Stimulated activated CD4-positive, alpha-beta T cell treated with anti-CD3 and anti-CD28 coated beads, Interleukin-12 subunit alpha, Interleukin-12 subunit beta, amount 100 ng/mL, for 48 hours (primary cell): ENCODE measurements at places on chromosomes 1 and 21.

GRCh38 chr1:107993920-107994319, 28.9 kb upstream of the VAV3 start:
- DNase-seq: no peak

- no peak for DNase-seq
These were observed 821 bp downstream of the PHC2 start for GRCh38 chr1:33429856-33430691.

DNA sequence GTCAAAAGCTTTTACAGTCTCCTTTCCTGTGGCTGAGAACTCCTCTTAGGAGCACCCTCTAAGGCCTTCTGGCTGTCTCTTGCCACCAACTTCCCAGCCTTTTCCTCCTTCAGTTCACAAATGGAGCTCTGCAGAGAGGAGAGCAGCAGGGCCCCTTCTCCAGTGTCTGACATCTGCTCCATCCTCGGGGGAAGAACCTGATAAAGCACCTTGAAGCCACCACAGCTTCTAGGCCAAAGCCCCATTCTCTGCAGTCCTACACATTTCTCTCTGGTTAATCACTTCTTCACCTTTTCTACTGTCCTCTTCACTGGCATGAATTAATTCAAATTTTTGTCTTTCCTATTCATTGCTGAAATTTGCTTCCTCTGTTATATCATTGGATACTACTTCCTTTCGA, 378.1 kb upstream of the POU3F1 start:
- no peak for DNase-seq

DNA sequence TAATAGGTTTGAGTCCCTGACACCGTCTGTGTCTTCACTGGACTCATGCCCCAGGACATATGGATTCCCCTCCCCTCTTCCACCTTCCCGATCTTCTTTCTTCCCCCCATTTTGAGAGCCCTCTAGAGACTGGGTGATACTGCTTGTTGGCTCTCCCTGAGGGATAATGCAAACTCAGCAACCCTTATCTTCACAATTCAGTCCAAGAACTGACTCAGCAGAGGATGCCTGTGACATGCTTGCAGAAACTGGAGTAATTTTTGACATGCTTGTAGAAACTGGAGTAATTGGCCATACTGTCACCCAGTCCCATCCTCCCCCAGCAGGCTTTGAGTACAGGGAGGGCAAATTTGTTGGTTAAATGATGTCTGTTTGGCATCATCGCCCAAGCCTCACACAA, 127.6 kb upstream of the CTTNBP2NL start:
- no peak for DNase-seq

DNA sequence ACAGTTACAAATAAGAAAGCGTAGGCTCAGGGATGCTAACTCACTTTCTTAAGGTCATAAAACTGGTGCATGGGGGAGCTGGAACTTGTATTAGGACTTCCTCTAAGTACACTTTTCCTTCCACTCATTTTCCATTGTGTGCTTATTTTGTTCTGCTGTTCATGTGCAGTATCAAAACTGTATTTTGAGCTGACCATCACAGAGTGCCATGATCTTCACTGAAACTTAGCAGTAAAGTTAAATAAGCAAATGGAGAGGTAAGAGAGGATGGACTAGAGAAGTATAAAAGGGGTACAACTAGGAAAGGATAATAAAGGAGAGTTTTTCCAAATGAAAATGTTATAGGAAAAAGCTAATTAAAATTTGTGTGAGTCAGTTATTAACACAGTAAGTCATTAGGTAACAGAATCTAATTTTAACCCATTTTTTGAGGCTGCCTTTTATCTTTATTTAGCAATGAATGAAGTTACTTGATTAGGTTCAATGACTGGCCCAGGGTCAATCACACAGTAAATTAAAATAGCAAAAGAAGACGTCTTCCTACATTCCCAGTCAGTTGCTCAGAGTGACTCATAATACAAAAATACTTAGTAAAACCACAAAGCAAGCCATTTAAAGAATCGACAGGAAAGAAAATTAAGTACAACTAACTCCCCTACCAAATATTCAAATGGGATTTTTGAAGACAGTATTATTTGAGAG, 165.8 kb upstream of the C1orf105 start:
- DNase-seq: no peak

DNA sequence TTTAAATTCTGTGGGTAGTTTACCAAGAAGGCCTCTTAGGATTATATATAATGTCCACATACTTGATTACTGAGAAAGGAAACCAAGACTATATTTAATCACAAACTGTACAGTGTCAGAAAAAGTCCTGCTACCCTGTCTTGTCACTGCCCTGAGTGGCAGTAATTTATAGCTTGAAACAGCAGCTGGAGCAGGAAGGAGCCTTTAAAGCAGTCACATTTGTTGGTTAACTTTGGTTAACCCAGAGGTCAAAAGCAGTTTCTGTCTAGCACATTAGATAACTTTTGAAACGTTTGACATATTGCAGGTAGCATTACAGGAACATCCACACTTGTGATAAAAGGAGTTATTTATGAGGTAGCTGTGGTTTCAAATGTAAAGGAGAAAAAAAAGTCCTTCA, 161.7 kb downstream of the ROR1 start:
- DNase-seq: no peak

DNA sequence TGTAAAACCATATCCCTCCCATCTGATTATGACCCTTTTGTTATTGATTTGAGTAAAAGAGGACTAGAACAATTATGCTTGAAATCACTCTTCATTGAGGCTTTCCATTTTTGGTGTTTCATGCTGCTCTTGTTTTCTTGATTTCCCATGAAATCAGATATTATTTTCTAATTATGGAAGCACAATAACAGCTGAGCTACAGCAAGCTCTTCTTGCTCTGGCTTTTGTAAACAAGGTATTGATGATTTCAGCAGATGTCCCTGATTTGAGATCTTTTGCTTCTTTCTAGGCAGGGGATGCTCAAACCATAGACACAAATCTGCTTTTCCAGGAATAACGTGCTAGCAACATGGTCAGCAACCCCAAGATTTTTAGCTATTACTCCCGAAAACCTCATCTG, 607.8 kb downstream of the NCAM2 start:
- no peak for DNase-seq
